ENCODE measurements at places on chromosomes 1 and 21.

GRCh38 chr1:107900090-107900945 lies 64.7 kb downstream of the VAV3 start:
- DNase-seq, result no peak

DNA sequence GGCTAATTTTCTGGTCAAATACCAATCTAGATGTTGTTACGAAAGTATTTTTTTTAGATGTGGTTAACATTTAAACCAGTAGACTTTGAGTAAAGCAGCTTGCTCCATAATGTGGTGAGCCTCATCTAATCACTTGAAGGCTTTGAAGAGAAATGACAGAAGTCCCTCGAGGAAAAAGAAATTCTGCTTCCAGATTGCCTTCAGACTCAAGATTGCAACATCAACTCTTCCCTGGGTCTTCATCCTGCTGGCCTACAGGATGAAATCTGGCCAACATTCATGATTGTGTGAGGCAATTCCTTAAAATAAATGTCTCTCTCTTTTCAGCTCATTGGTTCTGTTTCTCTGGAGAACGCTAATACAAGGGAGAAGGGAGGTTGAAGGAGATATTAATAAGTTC lies 32.5 kb upstream of the SSX2IP start:
- DNase-seq, result peak; percentile 94

- DNase-seq, result no peak
Measured at GRCh38 chr1:176765608-176766007, 302.6 kb downstream of the PAPPA2 start.

DNA sequence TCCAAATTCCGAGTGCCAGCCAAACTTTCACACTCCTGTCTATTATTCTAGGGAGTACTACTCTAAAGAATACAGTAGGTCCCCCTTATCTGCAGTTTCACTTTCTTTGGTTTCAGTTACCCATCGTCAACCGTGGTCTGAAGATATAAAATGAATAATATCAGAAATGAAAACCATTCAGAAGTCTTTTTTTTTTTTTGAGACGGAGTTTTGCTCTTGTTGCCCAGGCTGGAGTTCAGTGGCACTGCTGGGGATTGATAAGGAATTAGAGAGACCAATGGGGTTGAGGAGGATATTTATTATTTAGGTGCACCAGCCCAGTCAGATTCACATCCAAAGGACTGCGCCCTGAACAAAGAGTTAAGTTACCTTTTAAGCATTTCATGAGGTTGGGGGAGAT lies 52.9 kb upstream of the SRSF10 start:
- DNase-seq, result no peak

GRCh38 chr21:46540087-46540710 lies 64.7 kb downstream of the S100B start:
- no peak for DNase-seq

DNA sequence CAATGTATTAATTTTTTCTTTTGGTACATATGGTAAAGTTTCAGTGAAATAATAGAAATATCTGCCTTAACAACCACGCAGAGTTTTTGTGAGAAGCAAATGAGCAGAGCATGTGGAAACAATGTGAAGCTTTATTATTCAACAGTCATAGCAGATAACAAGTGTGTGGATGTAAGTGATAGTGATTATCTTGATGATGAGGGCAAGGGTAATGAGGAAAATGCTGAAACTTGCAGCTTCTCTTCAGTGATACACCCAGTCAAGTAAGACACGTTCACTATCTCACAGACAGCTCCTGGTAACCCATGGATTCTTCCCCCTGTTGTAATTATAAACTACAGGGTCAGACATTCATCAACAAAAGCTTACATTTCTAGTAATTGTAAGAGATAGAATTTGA lies 14.6 kb upstream of the OR2L5 start:
- no peak for DNase-seq

GRCh38 chr1:27972141-27972540 lies 12.4 kb downstream of the XKR8 start:
- no peak for DNase-seq

DNA sequence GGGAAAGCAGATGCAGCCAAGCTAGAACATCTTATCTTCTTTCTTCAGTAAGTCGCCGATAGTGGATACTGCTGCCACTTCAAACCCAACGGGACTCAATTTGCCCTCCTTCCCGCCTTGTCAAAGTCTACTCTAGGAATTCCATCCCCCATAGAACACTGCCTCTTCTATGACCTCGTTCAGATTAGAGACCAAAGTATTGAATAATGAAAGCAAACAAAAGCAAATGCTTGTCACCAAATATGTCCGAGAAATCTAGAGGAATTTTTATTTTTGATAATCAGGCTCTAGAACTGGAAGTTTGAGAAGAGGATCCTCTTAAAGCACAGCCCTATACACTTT lies 853 bp upstream of the RRAGC start:
- no peak for DNase-seq

GRCh38 chr1:78038071-78038470 lies 7.7 kb upstream of the GIPC2 start:
- peak; percentile 29 for DNase-seq

All from AG10803 (cell line).